Activated T-helper 1 cell treated with anti-CD3 and anti-CD28 coated beads, Interleukin-2, amount 50 U/mL, for 16 hours (primary cell): ENCODE measurements at places on chromosomes 4 and X.

- no peak for DNase-seq
These were observed 22.9 kb downstream of the MID1IP1 start for GRCh38 chrX:38824176-38824575.

- DNase-seq = no peak
These were observed 90.1 kb upstream of the NOCT start for GRCh38 chr4:138925495-138925894.

GRCh38 chr4:185143601-185143969, 519 bp downstream of the SLC25A4 start:
- DNase-seq = no peak

DNA sequence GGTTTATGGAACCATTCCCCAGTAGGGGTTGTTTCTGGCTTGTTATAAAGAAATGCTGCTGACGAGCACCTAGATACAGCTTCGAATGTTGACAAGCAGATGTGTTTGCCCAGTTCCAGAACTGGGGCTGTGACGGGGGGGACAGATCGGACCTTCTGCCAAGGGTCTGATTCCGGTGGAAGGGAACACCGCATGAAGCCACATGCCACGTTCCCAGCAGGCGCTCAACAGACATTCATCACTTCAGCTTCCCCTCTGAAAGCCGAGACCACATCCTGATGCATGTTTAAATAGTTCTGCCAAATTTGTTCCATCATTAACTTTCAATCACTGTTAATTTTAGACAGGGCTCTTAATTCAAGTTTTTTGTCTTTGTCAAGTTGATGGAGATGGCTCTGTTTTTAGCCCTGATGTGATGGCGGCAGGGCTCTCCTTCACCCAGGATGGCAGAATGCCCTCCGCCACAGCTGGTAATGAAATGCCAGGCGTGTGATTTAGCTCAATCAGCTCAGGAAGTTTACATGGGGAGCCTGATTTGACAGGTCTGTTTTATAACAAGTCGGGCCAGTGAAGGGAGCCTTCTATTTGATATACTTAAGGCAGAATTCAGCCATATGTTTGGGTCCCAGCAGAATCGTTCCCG, 57.4 kb downstream of the PSAPL1 start:
- DNase-seq = no peak

DNA sequence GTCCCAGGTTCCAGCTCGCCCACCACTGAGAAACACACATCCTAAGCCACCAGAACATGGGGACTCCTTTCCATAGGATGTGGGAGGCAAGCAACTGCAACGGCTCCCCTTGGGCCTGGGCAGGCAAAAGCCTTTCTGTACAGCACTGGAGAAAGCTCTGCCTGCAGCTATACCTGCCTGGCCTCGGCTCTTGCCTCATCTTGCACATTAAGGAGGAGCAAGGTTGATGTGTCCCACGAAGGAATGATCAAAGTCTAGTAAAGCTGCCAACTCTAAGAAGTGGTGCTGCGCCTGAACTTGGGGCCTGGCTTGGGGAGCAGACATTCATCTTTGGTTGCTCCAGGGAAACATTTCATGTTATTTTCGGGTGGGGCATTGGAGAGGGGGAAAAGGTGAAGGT, 19.6 kb downstream of the CCNG2 start:
- DNase-seq = no peak

- DNase-seq = no peak
These were observed 76.9 kb downstream of the COL4A6 start for GRCh38 chrX:108361316-108361715.

GRCh38 chrX:25034889-25035288, 19.1 kb upstream of the ARX start:
- no peak for DNase-seq

GRCh38 chr4:119656342-119656741, 27.7 kb upstream of the PDE5A start:
- no peak for DNase-seq

DNA sequence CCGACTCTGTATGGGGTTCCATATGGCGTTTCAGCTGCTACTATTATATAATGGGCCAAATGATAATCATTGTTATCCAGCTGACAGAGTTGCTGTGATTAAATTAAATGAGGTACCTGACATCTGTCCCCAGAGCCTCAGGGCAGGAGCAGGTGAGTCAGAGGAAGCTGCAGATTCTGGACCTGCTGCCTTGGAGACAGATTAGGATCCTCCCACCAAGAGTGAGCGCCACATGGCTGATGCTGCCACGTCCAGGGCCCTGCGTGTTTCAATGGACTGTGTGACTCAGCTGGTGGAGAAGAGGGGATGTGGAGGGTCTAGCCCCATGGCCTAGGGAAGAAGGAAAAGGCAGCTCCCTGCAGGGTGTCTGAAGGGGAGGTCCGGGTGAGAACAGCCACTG, 28.3 kb upstream of the UXT start:
- no peak for DNase-seq

DNA sequence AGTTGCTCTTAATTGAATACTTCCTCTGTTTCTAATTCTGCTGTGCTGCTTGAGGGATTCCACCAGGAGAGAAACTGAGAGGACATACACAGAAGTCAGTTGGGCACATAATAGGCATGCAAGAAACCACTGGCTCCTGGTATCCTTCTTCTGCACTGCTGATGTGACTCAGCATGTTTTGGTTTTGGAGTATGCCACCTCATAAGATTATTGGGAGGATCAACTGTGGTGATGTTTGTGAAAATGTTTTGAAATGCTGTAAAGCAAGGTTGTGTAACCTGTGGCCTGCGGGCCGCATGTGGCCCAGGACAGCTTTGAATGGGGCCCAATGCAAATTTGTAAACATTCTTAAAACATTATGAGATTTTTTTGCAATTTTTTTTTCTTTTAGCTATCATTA, 119.6 kb downstream of the GATB start:
- no peak for DNase-seq
